ENCODE measurements at places on chromosomes 11 and 22.

DNA sequence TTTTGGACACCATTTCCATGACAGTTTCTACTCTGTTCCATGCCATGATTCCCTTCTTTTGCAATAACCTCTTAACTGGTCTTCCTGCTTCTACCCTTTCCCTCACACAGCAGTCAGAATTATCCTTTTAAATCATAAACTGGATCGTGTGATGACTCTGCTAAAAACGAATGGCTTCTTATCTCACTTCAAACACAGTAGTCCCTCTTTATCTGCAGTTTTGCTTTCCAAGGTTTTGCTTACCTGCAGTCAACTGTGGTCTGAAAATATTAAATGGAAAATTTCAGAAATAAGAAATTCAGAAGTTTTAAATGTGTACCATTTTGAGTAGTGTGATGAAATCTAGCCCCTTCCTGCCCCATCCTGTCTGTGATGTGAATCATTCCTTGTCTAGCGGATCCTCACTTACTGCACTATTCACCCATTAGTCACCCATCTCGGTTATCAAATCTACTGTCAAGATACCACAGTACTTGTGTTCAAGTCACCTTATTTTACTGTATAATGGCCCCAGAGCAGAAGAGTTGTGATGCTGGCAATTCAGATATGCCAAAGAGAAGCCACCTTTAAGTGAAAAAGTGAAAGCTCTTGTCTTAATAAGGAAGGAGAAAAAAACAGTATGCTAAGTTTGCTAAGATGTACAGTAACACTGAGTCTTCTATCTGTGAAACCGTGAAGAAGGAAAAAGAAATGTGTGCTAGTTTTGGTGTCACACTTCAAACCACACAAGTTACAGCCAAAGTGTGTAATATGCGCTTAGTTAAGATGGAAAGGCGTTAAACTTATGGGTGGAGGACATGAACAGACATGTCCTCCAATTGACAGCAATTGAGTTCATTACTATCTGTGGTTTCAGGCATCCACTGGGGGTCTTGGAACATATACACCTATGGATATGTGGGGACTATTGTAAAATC, 283.0 kb downstream of the DDX10 start:
- no peak for DNase-seq

- DNase-seq, result no peak
Measured at GRCh38 chr11:92129811-92130210, 94.8 kb upstream of the FAT3 start.

DNA sequence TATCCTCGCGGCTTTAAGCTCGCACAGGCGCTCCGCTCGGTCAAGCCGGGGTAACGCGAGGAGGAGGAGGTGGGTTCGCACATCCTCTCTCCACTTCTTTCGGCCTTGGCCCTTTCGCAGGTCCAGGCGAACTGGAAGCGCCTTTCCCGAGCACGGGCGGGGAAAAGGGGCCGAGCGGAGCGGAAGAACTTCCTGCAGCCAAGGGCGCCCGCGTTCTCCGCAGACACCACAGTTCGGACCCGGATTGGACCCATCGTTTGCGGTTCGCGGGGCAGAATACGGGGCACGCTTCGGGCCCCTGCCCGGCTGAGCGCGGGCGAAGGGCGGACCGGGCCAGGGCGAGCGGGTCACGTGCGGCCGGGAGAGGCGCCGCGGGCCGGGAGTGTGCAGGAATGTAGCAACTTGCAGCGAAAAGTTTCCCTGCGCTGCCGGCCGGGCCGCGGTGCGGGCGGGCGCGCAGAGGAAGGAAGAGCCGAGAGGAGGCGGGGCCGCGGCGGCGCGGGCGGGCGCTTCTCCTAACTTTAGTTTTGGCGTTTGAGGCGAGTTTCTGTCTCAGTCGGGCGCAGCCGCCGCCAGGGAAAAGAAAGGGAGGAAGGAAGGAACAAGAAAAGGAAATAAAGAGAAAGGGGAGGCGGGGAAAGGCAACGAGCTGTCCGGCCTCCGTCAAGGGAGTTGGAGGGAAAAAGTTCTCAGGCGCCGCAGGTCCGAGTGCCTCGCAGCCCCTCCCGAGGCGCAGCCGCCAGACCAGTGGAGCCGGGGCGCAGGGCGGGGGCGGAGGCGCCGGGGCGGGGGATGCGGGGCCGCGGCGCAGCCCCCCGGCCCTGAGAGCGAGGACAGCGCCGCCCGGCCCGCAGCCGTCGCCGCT, at the start of gene YAP1:
YAP1 (plus strand) TSS at position 552 of the 865 bp plus-strand sequence. CDS start 402 bp downstream, outside the sequence.
- DNase-seq, result peak; percentile 93

GRCh38 chr22:24144056-24144777, 37.1 kb upstream of the SUSD2 start:
- DNase-seq, result no peak

DNA sequence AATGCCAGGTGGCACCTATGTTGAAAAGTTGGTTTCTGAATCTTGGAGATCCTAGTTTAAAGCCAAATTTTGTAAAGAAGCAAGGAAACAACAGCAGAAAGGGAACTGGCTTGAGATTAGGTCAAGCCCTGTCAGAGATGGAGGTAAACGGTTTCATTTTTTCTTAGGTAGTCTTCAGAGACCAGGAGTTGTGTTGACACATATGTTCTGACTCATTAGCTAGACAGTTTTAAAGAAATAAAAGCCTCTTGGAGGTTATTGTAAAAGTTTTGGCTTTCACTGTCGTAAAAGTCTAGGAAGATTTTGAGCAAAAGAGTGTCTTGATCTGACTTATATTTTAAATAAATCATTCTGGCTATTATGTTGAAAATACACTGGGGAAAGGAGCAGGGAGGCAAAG, 151.5 kb upstream of the CTSC start:
- DNase-seq, result peak; percentile 62

DNA sequence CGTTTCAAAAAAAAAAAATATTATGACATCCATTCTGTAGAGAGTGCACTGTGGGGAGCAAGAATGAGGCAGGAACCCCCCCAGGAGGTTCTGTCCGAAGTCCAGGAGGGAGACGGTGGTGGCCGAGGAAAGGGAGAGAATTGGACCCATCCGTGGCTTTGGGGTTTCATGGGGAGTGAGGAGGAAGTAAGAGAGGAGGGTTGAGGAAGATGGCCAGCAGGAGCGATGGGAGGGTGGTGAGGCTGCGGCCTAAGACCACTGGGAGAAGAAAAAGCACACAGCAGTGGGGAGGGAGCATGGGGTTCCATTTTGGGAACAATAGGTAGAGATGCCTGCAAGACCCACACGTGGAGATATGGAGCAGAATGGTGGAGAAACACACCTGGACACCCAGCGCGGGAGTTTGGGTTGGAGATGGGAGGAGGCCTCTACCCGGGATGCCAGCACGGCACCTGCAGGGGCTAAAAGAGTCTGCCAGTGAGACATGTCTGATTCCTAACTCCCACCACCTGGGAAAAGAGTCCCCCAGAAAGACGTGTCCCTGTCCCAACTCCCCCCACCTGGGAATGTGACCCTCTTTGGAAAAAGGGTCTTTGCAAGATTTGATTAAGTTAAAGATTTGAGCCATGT, 72.5 kb upstream of the SHANK2 start:
- no peak for DNase-seq

DNA sequence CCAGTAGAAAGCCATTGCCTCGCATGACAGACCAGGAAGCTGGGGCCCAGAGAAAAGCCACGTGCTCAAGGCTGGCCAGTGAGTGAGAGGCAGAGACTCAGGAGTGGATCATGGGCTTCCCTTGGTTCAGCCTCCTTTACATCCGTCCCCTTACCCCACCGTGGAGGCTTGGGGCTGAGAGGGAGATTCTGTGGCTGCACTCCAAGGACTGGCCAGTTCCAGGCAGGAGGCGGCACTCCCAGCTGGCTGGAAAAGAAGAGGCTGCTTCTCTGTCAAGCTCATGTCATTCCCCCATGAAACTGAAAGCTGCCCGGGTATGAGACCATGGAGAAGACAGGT, 6.6 kb upstream of the ASCL2 start:
- no peak for DNase-seq

DNA sequence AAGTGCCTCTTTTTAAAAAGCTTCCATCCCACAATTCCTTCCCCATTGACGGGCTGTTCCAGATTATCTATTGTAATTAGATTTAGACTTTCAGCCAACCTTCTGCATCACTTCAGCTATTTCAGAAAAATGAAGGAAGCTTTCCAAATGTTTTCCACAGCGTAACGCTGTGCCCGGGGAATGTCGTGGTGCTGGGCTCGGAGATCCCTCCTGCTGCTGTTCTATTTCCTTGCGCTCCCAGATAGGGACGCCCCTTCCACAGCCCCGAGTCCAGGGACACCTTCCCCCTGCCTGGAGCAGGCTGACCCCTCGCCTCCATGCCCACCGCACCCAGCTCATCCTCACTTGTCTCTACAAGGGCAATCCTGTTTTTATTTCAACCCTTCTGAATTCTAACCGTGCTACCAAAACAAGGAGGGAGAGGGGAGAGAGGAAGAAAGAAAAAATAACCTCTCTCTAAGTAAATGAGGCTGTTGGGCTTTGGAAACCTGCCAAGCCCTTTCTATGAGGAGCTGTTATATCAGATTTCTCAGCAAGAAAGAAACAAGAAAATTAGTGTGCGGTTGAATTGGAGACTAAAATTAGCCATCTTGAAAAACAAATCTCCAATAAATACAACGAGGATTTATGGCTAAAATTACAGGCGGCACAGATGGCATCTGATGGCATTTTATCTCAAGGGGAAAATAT, 366.9 kb downstream of the BRD1 start:
- no peak for DNase-seq

- no peak for DNase-seq
Measured at GRCh38 chr11:120034176-120034875, 103.6 kb downstream of the TRIM29 start.

DNA sequence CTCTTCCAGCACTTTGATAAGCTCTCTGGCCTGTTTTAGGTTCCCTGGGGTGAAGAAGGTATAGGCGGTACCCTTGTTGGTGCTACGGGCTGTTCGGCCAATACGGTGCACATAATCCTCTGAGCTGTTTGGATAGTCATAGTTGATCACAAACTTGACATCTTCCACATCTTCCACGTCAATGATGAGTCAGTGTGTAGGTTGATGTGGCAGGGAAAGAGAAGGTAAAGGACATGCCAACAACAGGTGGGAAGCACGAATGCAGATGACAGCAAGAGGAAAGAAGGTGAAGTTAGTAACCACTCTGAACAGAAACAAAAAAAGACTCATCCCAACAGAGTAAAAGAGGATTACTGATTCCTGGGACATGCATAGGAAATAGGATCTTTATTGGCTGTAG, 18.2 kb downstream of the DDX17 start:
- DNase-seq, result no peak

GRCh38 chr11:1292018-1292643, 17.3 kb downstream of the TOLLIP start:
- DNase-seq, result no peak

- no peak for DNase-seq
Measured at GRCh38 chr11:75482931-75483469, 42.7 kb downstream of the GDPD5 start.

- DNase-seq, result peak; percentile 29
Measured at GRCh38 chr11:119041821-119042514, 11.3 kb upstream of the SLC37A4 start.

DNA sequence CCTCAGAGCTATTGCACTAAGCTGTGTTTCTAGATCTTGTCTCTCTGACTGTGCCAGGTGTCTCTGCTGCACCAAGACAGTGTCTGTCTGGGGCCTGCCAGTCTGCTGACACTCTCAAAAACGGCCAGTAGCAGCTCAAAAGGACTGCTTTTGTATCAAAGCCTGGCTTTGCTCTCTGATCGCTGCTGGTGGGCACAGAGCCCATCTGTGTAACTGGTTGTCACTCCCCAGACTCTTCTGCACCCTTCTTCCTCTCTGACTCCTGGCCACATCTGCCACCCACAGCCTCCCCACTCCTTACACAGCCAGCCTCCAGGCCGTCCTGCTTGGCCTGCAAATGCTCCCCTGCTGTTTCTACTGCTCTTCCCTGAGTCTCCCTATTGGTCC, 26.5 kb downstream of the MED15 start:
- no peak for DNase-seq

DNA sequence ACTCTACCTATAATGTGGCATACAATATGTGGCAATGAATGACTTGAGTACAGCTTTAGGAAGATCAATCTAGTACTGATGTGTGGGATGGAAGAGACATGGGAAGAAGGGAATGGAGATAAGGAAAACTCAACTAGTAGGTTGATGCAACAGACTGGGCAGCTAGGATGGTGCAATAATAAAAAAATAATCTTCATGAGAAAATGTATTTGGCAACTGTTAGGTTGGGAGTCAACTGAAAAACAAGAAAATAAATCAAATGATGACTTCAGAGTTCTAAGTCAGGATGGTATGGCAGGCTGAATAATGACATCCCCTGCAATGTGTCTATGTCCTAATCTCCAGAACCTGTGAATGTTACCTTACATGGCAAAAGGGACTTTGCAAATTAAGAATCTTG, 236.8 kb upstream of the PITPNB start:
- no peak for DNase-seq

- DNase-seq, result no peak
Measured at GRCh38 chr11:77205467-77206263, 77.6 kb downstream of the MYO7A start.

DNA sequence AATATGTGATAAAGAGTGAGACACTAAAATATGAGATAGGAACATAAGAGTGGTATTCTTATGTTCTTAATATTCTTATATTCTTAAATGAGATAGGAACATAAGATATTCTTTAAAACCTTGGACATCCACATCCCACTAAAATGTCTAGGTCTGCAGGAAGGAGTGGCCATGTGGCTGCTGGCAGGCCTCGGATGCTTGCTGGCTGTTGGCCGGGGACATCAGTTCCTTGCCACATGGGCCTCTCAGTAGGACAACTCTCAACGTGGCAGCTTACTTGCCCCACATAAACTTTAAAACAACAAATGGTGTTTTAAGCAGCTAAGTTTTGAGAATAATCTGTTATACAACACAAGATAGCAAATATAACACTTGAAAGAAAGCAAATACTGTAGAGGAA, 240.1 kb downstream of the CASP12 start:
- no peak for DNase-seq

GRCh38 chr22:44741929-44742328, 10.4 kb upstream of the ARHGAP8 start:
- no peak for DNase-seq

DNA sequence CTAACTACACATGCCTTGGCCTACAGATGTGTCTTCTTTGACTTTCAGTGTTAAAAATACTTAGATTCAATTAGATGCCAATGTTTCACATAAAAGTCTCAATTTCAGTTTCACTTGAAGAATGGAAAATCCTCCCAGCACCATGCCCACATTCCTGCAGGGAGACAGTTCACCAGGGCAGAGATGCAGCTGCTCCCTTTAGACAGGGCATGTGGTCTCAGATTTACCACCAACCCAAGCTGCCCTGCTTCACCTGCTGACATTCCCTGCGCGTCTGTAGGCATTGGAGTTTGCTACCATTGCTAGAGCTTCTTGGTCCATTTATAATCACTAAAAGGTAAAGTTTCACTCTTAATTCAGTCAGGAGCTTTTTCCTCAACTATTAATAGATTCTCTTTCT, 113.9 kb downstream of the ARFGAP2 start:
- DNase-seq, result no peak

- no peak for DNase-seq
Measured at GRCh38 chr11:111462329-111462728, 49.9 kb downstream of the BTG4 start.

GRCh38 chr11:120174866-120175265, 36.0 kb upstream of the OAF start:
- DNase-seq, result no peak

GRCh38 chr22:23192133-23192532, 11.8 kb downstream of the BCR start:
- no peak for DNase-seq

- DNase-seq, result peak; percentile 93
Measured at GRCh38 chr11:35363854-35364780, 55.2 kb downstream of the SLC1A2 start.

GRCh38 chr11:125886997-125887372, 483 bp upstream of the HYLS1 start:
- DNase-seq, result peak; percentile 20

- DNase-seq, result peak; percentile 32
Measured at GRCh38 chr11:93738647-93739081, 2.6 kb downstream of the TAF1D start.

Measured in cardiac fibroblast (primary cell).